CD4-positive, alpha-beta T cell treated with Interleukin-21 for 1 hour (primary cell): ENCODE measurements at places on chromosomes 16 and 17.

DNA sequence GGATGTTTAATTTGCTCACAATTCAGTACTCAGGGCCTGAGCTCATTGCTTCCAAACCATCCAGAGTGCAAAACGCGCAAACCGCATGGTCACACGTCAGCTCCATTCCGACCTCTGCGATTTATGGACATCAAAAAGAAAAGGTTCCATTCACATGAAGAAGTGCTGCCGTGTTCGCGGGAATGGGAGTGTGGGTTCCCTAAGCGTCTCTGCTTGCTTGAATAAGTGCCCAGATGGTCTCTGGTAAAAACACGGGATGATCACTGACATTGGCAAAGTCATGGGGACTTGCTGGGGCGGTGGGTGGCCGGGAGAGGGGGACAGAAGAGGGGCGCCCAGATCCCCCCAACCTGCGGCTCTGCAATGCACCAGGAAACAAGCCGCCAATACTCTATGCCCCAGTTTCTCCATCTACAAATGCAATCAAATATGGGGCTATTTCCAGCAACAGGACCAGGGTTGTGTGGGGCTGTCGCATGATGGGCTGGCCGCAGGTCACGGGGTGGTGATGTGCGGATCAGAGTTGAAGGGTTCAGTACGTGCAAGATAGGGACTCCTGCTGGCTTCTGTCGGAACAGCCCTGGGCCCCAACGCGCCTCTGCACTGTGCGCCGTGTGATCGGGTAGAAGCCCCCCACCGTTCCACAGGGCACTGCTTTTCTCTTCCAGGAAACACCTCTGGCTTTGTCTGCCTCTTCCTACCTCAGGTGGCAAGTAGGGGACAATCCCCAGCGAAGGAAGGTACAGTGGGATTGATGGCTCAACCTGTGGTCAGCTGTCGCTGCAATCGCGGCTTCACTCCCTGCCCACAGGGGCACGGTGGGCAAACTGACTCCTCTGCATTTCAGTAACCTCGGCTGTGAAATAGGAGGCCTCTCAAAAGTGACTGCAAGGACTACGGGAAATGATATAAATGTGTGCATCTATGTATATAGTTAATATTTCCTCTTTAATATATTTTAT, 11.2 kb downstream of the FOXF1 start:
- DNase-seq = no peak

- DNase-seq = no peak
Measured at GRCh38 chr16:11139326-11140097, 116.5 kb downstream of the SOCS1 start.

DNA sequence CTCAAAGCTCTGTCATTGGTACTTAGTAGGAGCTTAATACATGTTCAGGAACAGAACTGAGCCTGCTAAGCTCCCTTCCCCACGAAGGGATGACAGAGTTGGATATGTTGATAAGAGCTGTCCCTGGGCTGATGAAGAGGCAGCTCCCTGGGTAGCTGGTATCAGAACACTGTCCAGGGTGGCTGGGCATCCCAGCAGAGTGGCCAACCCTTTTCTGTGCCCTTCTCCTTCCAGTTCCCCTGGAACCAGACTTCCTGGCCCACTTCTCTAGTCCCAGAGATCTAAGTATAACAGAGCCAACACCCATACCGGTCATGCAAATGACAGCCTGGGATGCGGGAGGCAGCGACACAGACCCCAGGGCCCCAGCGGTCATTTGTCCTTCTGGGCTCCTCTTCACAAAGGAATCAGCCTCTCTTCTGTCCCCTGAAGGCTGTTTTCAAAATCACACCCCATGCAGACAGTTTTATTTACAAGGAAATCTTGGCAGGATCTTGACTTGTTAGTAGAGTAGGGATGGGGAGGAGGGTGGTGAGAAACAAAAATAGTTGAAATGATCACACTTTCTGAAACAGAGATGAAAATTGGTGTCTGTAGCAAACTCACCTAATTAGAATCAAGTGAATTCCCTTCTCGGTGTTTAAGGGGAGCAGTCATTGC, 1.4 kb upstream of the RHBDL3 start:
- no peak for DNase-seq

GRCh38 chr16:22264786-22265185, 32.4 kb upstream of the POLR3E start:
- DNase-seq = no peak

- DNase-seq = no peak
Measured at GRCh38 chr17:17841601-17842025, 4.8 kb upstream of the SREBF1 start.

- no peak for DNase-seq
Measured at GRCh38 chr17:41394254-41394996, 3.0 kb downstream of the KRT31 start.

- no peak for DNase-seq
Measured at GRCh38 chr17:43962479-43962878, 8.7 kb upstream of the PYY start.

GRCh38 chr16:75252946-75253911, 1.8 kb upstream of the BCAR1 start:
- no peak for DNase-seq

DNA sequence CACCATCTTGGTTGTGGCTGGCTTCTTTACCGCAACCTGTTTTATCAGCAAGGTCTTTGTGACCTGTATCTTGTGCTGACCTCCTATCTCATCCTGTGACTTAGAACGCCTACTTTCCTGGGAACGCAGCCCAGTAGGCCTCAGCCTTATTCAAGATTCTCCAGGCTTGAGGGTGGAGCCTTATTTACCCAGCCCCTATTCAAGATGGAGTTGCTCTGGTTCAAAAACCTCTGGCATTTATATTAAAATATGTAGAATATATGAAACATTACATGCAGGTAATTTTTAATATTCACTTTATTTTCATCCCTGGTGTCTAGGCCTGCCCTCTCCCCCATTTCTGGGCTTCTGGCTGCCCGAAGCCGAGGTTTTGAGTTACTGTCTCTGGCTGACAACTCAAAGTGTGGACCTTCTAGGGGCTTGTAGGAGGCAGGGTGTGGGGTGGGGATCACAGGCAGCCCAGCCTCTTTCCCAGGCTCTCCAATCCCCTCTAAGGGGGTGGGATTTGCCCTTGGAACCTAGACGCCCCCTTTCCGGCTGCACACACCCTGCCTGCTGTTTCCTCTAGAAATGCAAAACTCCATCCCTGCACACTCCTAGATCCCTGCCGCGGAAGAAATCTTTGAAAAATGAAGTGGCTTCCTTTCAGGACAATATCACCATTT, 152.0 kb downstream of the KCNJ12 start:
- no peak for DNase-seq

DNA sequence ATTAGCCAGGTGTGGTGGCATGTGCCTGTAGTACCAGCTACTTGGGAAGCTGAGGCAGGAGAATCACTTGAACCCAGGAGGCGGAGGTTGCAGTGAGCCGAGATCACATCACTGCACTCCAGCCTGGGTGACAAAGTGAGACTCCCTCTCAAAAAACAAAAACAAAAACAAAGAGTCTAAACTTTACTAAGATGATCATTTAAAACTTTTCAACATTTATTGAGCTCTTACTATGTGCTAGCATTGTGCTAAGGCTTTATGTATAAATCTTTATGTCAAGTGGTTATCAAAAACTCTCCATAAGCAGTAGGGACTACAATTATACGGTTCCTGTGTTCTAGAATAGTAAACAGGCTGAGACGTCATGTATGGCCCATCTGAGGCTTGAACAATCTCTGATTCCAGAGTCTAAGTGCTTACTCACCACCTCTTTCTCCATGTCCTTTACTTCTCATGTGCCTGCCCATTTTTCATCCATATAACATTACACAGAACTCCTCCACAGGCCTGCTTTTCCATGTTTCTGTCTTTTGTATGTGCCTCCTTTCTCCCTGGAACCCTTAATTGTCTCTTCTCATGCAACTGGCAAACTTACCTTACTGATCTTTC, 66.7 kb downstream of the NUP88 start:
- DNase-seq = no peak

- no peak for DNase-seq
Measured at GRCh38 chr16:17303101-17303500, 167.7 kb downstream of the XYLT1 start.

DNA sequence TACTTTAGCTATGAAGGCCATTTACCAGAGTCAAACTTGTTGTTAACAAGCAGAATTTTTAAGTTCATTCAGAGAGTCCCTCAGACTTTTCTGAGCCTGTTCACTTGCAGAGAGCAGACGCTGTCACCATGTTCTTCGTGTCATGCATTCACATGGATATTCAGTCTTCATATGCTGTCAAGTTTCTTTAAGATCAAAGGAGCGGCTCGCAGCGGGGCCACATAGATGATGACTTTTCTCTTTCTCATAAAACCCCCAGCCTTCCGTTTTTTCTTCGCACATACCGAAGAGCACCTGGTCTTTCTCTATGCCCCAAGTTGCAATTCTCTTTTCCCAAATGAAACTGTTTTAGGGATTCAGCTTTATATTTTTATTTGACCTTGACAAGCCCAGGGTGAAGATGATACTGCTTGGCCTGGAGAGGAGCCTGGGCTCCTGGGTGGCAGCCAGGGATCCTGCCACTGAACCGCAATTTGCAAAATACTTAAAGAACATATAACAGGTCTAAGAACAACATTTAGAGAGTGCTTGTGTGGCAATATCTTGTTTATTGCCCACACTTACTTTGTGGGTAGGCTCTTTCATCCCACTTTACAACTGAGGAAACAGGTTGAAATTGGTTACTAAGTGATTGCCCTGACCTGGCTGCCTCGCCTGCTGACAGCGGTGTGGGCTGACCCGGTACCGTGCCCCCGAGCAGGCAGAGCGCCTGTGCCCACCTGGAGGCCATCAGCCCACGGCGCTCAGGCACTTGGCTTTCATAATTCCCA, 22.9 kb downstream of the SEC14L1 start:
- no peak for DNase-seq
